ENCODE measurements at places on chromosomes 12 and 14. TPM values are rescaled to one million over a fixed set of nuclear protein-coding genes. Genes with fewer than 3 reads are reported as not detected.

Gene PDZRN4
- not detected for total RNA-seq

Gene HCAR1
- total RNA-seq: 0.31 TPM

Gene TAS2R14
- 1.4 TPM for total RNA-seq

Gene ASCL1
- not detected for total RNA-seq

Gene ZNF891
- 2.2 TPM for total RNA-seq

Gene SDR9C7
- total RNA-seq: not detected

Gene LRRK2
- 0.13 TPM for total RNA-seq

DNA sequence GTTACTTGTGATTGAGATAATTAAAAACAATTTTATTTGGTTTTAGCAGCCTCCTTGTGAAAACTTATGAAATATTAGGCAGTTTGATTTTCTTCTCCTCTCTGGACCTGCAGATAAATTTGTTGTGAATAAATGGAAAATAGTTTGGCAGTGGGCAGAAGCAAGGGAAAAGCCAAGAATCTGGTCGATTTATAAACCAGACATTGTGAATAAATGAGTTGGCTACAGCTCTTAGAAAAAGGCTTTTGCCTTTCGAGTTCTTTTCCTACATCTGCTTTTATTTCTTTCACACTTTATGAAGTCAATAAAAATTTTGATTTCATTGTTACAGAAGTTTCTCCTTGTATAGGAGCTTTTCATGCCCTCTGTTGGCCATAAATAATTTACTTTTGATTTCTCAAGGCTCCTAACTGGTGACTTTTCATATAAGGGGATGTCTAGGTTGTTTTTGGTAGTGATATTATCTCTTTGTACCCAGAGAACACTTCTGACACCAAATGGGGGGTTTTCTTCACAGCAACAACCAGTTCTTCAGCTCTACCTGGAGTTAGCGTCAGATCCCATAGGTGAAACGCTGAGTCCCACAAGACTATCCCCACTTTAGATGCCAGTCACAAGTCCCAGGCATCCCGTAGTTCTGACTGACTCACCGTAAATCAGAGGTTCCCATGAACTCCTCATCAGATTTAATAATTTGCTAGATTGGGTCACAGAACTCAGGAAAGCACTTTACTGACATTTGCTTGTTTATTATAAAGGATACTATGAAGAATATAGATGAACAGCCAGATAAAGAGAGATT lies 136.5 kb upstream of the DNM1L start:
- DNase-seq: no peak

DNA sequence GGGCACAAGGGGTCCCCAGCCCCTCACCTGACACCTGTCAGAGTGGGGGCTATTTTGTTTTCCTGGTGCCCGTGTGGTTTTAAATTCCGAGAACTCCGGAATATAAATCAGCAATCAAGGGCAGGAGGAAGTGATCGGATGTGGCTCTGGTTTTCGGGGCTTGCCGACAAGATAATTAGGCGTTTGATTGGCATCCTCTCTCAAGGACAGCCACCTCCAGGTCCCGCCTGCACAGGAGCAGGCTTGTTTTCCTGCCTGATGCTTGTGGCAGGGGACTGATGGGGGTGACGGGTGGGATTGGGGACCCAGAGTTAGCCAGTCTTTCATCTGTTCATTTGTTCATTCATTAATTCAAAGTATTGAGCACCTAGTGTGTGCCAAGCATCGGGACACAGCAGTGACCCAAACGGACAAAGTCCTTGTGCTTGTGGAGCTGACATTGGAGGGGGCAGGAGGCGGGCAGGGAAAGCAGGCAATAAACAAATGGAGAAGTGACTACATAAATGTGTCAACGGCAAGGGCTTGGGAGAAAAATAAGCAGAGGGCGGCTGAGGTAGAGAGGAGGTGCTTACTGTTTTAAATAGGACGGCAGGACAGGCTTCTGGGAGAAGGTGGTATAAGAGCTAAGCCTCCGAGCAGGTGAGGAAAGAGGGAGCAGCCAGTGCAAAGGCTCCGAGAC lies 166.5 kb downstream of the PHETA1 start:
- no peak for DNase-seq

GRCh38 chr14:29822430-29822709 lies 105.3 kb downstream of the PRKD1 start:
- DNase-seq: no peak

- no peak for DNase-seq
These were observed 137.7 kb upstream of the NEDD1 start for GRCh38 chr12:96769400-96769799.

- no peak for DNase-seq
These were observed 115.2 kb upstream of the ARHGAP5 start for GRCh38 chr14:31961896-31962295.

DNA sequence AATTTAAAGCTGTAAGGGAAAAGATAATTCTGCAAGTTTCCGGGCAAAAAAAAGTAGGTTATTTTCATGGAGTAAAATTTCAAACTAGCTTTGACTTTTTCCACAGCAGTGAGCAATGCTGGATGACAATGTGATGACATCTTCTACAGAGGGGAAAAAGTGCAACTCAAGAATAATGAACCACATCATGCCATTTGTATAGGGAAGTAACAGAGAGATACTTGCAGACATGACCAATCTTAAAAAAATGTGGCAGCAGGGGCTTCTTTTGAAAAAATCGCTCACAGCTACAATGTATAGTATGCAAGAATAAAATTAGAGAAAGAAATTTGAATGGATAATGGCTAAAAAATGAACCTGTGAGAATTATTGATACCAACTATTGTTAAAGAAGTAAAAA lies 115.5 kb downstream of the DHRS2 start:
- no peak for DNase-seq

DNA sequence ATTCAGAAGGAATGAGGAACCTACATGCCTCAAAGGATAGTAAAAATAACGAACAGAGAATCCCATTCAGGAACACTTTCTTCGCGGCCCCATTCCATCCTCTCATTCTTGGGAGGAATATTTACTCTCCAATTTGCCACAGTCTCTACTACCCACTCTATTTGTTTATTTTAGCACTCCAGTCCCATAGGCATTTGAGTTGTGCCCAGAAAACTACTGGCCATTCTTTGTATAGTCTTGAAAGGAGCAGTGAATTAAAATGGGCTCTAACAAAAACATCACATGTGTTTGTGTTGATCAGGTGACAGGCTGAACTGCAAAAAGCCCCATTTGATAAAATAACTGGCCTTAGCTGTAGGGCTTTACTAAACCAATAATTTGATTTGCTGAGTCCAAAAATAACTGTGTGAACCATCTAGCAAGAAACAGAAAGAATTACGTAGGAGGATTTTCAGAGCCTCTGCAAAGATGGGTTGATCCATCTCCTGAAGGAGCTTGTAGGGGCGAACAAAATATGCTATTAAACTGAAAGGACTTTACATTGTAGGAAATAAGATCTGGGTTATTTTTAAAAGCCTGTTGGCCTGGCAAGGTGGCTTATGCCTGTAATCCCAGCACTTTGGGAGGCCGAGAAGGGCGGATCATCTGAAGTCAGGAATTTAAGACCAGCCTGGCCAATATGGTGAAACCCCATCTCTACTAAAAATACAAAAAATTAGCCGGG lies 142.3 kb upstream of the CPNE8 start:
- DNase-seq: no peak

GRCh38 chr12:112169966-112170365 lies 44.6 kb downstream of the TRAFD1 start:
- DNase-seq: no peak

- DNase-seq: no peak
These were observed 3.8 kb downstream of the PTPN11 start for GRCh38 chr12:112422531-112422930.

- DNase-seq: no peak
These were observed 56.1 kb downstream of the TMEM117 start for GRCh38 chr12:43891856-43892574.

DNA sequence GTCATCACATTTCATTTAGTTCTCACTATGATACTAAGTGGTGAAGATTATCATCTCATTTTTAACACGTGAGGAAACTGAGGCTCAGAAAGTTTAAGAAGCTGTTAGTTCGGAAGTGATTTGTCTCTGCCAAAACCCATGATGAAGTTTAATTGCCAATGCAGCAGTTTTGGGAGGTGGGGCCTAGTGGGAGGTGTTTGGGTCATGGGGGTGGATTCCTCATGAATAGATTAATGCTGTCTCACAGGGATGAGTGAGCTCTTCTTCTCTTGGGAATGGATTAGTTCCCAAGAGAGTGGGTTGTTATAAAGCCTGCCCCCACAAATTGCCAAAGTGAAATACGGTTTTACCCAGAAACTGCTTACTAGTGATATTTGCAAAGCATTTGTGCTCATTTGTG lies 91.5 kb upstream of the IGF1 start:
- no peak for DNase-seq

- DNase-seq: no peak
These were observed 44.9 kb downstream of the CHST11 start for GRCh38 chr12:104501660-104502059.

GRCh38 chr12:40831916-40832315 lies 139.7 kb downstream of the CNTN1 start:
- no peak for DNase-seq

- no peak for DNase-seq
These were observed 27.2 kb upstream of the NT5DC3 start for GRCh38 chr12:103868215-103868614.

DNA sequence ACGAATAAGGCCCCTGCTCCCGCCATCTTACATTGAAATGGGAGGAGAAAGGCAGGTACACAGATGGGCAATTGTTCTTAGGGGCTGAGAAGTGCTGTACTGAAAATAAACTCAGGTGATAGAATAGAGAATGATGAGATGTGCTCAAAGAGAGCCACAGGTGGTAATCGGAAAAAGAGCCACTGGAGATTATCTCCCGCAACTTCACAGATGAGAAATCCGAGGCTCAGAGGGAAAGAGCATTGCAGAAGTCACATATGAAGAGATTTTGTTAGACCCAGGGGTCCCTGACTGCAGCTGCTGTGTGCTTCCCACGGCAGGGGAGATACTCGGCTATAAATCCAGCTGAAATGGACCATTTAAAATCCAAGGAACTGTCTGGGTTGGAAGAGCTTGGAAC lies 73.7 kb downstream of the PRIMA1 start:
- DNase-seq: no peak

DNA sequence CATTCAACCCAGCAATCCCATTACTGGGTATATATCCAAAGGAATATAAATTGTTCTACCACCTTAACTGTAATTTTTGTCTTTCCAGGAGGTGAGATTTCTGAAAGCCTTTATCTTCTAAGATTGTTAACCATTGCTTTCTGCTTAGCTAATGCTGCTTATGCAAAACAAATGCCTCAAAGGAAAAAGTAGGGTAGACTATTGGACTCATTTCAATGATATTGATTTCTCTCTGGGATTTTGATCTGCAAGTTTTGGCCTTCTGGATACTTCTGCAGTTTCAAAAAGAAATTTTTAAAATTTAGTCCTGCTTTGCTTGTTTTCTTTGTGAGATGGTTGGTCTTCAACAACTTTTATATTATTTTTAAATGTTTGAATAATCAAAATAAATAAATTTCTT lies 108.6 kb downstream of the SLC38A4 start:
- no peak for DNase-seq

DNA sequence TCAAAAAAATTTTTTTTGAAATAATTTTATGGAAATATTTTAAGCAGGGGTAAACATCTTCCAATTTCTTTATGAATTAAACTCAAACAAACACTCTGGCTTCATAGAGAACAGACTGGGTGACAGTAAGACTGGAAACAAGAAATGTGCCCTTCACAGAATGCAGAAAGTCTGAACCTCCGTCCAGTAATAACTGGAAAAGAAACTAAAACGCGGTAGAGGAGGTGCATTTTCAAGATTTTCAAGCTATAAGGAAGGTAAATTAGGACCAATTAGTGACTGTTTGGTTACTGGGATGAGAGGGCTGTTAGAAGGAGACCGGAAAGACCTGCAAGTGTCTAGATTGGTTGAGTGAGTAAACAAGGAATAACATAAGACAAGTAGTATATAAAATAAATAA lies 245.7 kb downstream of the CEP128 start:
- DNase-seq: no peak

DNA sequence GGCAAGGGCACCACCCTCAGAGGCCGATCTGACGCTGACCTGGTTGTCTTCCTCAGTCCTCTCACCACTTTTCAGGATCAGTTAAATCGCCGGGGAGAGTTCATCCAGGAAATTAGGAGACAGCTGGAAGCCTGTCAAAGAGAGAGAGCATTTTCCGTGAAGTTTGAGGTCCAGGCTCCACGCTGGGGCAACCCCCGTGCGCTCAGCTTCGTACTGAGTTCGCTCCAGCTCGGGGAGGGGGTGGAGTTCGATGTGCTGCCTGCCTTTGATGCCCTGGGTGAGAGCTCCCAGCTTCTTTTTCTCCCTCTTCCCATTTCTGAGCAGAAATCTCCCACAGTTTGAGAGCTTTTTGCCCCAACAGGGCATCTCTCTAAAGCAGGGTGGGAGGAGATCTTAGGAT lies 1.8 kb downstream of the OAS1 start:
- no peak for DNase-seq

- no peak for DNase-seq
These were observed 341.1 kb downstream of the BTG1 start for GRCh38 chr12:91804533-91804932.

DNA sequence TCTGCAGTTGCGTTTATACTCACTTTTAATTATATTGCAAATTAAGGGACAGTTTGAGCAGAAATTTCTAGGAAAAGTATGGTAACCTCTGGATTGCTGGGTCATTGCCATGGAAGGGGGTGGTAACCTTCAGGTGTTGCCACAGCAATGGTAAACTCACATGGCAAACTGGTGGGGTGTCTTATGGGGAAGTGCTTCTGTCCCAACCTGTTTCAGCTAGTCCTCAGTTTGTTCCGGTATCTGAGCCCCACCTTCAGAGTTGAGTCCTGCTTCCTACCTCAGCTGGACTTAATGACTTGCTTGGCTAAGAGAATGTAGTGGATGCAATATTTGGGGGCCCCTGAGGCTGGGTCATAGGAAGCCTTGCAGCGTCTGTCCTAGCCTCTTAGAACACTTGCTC lies 7.3 kb upstream of the CLMN start:
- no peak for DNase-seq
